Activated T-helper 1 cell treated with anti-CD3 and anti-CD28 coated beads, Interleukin-2, amount 50 U/mL, for 16 hours (primary cell): ENCODE measurements at places on chromosomes 3 and 15.

- DNase-seq: no peak
Observed at GRCh38 chr3:179551349-179552105, 11.2 kb upstream of the ACTL6A start.

GRCh38 chr3:9901967-9902366 lies 681 bp upstream of the IL17RE start:
- DNase-seq: no peak

GRCh38 chr3:98702166-98702565 lies 61.0 kb upstream of the ST3GAL6 start:
- DNase-seq: no peak

GRCh38 chr3:186044968-186045367 lies 63.9 kb downstream of the ETV5 start:
- no peak for DNase-seq

GRCh38 chr15:40766906-40767837 lies 2.6 kb upstream of the C15orf62 start:
- no peak for DNase-seq
